ENCODE measurements at places on chromosomes 5 and 9.

- DNase-seq = no peak
Observed at GRCh38 chr9:34001298-34001697, 47.4 kb downstream of the UBAP2 start.

GRCh38 chr5:73459366-73459765 lies 10.8 kb upstream of the FOXD1 start:
- peak; percentile 25 for DNase-seq

DNA sequence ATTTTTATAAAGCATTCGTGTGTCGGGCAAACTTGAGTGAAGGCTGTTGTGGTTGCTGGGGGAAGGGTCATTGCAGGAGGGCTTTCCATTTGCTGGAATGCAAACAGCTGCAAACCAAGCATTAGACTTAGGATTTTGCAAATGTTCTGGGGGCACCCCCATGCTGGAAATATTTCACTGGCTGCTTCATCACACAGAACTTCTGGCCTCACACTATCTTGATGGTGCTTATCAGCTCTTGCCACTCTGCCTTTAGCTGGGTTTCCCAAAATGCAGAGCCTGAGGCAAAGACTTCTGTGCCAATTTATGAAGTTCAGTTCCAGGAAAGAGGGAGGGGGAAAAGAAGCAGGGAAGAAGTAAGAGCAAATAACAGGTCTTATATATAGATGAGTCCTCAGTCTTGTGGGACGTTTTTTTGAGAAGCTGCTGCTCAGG lies 8.6 kb upstream of the COL15A1 start:
- DNase-seq = no peak

- DNase-seq = no peak
Observed at GRCh38 chr5:103014983-103015382, 105.0 kb downstream of the GIN1 start.

DNA sequence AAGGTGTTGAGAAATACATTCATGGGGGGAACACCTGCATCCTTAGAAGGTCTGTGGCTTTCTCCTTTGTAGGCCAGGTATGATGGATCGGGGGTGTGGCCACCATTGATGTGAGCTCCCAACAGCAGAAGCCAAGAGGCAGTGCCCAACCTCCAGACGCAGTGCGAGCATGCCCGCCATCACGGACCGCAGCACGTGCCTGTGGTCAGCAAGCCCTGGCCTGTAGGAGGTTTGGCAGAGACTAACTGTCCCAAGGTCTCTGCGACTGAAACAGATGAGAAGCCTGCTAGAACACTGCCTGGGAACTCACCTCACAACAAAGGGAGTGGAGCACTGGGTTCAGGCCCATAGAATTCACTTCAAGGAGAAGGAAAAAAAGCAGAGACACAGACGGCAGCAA lies 31.9 kb upstream of the ZNF354A start:
- DNase-seq = no peak

DNA sequence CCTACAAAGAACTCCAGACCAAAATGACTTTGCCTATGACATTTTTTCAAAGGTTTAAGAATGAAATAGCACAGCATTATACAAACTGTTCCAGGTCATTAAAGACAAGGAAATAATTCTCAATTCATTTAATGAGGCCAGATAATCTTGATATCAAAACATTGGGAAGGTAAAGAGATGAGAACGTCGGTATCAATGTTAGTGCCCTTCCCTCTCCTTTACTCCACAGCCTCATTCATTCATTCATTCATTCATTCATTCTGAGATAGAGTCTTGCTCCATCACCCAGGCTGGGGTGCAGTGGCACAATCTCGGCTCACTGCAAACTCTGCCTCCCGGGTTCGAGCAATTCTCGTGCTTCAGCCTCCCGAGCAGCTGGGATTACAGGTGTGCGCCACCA lies 64.0 kb downstream of the NACC2 start:
- no peak for DNase-seq

GRCh38 chr9:20243841-20244240 lies 378.5 kb downstream of the MLLT3 start:
- DNase-seq = no peak

- no peak for DNase-seq
Observed at GRCh38 chr5:147859962-147860640, 18.4 kb upstream of the SCGB3A2 start.

GRCh38 chr9:110537841-110538646 lies 41.5 kb downstream of the SVEP1 start:
- no peak for DNase-seq

- DNase-seq = no peak
Observed at GRCh38 chr9:129064499-129064908, 16.4 kb upstream of the DOLPP1 start.

GRCh38 chr5:84438456-84438855 lies 53.8 kb upstream of the EDIL3 start:
- DNase-seq = no peak

- DNase-seq = no peak
Observed at GRCh38 chr9:18775241-18775640, 257.8 kb downstream of the SAXO1 start.

GRCh38 chr9:70580606-70581195 lies 166.2 kb upstream of the KLF9 start:
- DNase-seq = no peak

- DNase-seq = no peak
Observed at GRCh38 chr9:34378376-34379060, 1.8 kb upstream of the MYORG start.

DNA sequence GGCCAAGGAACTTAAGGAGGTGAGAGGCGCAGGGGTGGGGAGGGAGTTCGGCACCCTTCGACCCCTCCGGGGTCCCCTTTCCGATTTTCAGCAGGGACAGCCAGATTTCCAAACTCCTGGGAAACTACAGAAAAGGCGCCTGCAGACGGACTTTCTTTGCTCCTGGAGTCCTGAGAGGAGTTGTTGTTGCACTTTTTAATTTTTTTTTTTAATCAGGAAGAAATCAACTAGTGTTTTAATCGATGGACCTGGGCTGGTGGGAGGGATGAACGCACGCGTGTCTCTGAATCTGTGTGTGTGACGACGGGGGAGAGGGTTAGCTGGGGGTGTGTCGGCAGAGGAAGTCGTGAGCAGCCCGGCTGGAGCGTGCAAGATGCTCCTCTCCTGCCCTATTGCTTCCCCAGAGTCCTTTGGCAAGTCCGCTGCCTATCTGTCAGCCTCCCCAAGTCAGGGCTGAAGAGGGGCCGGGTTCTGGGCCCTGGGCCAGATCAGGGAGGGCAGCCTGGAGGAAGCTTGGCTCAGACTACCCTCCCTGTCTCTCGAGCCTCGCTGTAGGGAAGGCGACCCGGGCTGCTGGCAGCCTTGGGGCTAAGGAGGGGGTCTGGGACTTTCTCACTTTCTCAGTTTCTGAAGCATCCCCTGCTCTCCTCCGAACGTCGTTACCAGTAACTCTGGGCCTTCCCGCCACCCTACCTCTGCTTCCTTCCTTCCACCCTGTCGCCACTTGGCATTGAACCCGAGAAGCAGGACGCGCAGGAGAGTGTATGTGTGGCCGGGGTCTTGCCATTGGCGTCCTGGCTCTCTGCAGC lies 731 bp downstream of the PRR16 start:
- no peak for DNase-seq

GRCh38 chr5:96187309-96188027 lies 225.8 kb upstream of the ELL2 start:
- DNase-seq = no peak

DNA sequence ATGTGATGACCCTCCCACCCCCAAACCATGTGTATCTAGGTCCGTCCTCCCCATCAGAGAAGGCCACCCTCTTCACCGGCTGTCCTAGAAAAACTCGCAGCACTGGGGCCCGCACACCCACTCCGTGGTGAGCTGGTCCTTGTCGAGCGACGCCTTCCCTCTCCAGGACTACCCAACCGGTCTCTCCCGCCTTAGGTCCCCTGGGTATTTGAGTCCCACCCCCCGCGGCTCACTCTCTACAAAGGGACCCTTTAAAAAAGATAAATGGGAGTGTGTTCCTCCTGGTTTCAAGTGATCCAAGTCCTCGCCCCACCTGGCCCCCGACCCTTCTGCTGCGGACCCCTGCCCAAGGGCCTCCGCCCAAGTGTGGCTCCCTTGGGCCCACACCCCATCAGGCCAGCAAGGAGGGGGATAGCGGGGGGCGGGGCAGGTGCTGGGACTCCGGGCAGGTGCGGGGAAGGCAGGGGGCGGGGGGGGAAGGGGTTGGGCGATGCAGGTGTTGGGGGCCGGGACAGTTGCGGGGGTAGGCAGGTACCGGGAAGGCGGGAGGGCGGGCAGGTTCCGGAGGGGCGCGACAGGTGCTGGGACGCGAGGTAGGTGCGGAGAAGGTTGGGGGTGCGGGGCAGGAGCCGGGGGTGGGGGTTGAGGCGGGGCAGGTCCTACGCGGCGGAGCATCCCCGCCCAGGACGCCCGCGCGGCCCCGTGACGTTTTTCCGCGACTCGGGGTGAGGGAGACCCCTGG lies 970 bp upstream of the ARRDC1 start:
- no peak for DNase-seq

GRCh38 chr9:135086597-135087488 lies 625 bp upstream of the OLFM1 start:
- DNase-seq = no peak

DNA sequence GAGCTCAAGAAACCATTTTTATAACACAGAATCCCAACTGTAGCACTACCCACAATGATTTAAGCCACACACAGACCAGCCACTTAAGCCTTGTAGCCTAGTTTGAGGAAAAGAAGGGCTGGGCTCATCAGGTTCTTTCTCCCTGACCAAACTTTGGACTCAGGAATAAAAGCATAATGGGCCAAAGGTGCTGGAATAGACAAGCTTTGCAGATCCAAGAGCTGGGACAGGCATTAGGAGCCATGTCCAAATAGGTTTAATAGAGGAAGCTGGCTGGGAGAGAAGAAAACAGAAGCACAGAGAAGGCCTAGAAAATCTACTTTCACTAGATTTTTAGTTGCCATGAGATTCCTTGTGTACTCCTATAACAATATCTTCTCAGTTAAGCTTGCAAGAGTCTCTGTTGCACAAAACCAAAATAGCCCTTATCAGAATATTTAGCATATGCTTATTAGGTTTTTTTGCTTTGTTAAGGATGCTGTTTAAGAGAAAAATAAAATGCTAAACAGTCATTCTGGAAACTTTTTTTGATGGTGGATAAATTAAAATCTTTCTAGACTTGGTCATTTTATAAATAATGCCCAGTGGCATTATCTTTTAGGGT lies 38.2 kb downstream of the CNOT8 start:
- DNase-seq = no peak

GRCh38 chr9:34125681-34126206 lies 754 bp downstream of the DCAF12 start:
- DNase-seq = peak; percentile 79

DNA sequence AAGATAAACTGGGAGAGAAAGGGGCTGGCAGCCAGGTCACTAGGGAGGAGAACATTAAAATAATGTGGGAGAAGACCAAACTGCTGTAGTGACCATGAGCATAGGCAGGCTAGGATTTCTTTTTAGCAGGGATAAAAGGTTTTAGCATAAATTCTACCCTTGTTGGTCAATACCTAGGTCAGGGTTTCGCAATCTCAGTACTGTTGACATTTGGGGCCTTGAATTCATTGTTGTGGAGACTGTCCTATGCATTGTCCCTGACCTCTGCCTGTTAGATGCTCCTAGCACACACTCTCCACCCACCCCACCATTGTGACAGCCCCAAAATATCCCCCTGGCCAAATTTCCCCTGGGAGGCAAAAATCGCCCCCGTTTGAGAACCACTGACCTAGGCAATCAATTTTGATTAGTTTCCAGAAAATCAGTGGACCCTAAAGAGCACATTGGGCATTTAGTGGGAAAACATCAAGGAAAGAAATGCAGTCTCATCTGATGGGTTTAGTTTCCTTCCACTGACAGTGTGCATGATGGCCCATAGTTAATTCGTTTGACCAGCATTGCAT lies 181.4 kb downstream of the NTRK2 start:
- DNase-seq = no peak

- DNase-seq = no peak
Observed at GRCh38 chr5:39902626-39903025, 477.8 kb upstream of the DAB2 start.

DNA sequence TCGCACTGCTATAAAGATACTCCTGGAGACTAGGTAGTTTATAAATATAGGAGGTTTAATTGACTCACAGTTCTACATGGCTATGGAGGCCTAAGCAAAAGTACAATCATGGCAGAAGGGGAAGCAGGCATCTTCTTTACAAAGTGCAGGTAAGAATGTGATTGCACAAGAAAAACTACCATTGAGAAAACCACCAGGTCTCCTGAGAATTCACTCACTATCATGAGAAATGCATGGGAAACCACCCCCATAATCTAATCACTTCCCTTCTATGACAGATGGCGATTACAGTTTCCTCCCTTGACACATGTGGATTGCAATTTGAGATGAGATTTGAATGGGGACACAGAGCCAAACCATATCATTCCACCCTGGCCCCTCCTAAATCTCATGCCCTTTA lies 121.2 kb upstream of the ST8SIA4 start:
- DNase-seq = no peak

GRCh38 chr9:104118916-104119315 lies 24.8 kb downstream of the SMC2 start:
- DNase-seq = no peak

GRCh38 chr9:85432599-85432998 lies 309.2 kb downstream of the AGTPBP1 start:
- no peak for DNase-seq

DNA sequence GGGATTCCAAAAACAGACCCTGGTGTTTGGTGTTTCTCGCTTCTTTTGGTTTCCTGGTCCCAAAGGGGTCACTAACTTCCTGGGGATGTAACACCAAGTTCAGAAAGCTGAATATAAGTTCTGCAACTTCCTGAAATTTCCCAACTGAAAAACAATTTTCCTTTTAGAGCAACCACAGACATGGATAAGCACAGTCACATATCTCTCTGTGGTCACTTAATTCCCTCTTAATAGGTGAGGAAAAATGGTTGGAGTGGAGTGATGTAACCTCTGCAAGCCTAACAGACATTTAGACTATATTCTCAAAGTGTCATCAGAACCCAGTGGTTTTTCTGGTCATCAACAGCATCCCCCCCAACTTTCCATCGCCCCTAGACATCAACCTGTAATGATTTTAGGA lies 135.3 kb downstream of the PRELID2 start:
- DNase-seq = no peak

DNA sequence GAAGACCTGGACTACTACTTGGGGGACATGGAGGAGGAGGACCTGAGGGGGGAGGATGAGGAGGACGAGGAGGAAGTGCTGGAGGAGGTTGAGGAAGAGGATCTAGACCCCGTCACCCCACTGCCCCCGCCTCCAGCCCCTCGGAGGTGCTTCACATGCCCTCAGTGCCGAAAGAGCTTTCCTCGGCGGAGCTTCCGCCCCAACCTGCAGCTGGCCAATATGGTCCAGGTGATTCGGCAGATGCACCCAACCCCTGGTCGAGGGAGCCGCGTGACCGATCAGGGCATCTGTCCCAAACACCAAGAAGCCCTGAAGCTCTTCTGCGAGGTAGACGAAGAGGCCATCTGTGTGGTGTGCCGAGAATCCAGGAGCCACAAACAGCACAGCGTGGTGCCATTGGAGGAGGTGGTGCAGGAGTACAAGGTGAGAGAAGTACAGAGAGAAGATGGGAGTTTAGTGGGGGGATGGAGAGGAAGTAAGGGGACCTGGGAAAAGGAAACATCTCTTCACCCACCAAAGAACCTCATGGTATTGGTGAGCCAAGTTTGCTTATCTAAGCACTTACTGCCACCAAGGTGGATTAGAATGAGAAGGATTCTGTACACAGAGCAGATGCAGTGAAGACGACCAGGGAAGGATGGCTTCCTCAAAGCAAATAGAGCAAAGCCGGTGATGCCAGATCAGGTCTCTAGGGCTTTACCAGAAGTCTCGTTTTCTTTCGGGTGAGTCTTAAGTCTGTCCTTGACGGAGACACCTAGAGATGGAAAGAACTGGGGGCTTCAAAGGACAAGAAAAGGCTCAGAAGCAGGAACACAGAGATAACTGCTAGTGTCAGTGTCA lies 1.5 kb downstream of the TRIM41 start:
- no peak for DNase-seq

GRCh38 chr5:1506242-1507013 lies 17.3 kb downstream of the LPCAT1 start:
- DNase-seq = no peak
